ENCODE measurements at places on chromosomes 1 and 21.

DNA sequence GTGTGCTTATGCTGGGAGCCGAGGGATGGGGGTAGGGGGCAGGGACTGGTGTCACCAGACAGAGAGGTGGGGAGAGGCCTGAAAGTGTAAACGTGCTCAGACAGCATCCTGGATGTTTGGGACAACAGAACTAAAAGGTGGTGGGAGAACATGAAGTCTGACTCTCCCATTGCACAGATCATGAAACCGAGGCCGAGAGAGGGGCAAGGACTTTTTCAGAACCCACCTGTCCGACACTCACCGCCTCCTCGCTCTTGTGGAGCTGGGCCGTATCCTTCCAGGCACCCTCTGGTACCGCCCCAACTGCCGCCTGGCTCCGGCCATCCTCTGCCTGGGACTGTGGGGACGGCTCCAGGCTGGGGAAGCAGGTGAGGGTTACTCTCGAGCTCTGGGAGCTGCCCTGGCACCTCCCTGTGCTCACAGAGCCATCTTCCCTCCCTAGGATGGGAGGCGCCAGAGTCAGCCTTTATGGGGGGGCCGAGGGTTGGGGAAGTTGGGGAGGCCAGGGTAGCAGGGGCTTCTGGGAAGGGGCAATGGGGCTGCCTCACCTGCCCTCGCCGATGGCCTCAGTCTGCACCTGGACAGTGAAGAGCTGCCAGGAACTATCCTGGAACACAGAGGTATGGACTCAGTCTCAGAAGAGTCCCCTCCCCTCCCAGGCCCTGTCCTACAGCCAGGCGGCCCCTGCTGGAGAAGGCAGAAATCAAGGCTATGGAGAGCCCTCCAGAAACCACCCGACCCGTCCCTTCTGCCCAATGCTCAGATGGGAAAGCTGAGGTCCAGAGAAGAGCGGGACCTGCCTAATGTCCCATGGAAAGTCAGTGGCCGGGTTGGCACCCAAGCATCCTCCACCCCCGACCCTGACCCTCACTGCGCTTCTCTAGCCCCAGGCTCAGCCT, 7.0 kb downstream of the ATP13A2 start:
- no peak for DNase-seq

GRCh38 chr1:93102142-93102541, 23.1 kb downstream of the MTF2 start:
- DNase-seq, result no peak

DNA sequence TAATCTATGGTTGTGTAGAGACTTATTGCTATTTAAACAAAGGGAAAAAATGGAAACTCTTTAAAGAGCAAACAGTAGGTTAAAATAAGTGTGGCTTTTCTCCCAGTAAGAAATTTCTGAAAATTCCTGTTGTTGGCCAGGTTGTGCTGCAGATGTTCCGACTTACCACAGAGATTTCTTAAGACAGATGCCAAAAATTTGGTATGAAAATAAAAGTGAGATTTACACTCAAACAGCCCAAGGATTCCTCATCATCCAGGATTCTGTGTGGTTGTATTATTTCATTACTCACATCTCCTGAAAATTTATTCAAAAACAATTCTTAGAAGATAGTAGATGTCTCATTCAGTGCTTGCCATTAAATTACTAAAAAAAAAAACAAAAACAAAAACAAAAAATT, 296.7 kb upstream of the PTBP2 start:
- no peak for DNase-seq

DNA sequence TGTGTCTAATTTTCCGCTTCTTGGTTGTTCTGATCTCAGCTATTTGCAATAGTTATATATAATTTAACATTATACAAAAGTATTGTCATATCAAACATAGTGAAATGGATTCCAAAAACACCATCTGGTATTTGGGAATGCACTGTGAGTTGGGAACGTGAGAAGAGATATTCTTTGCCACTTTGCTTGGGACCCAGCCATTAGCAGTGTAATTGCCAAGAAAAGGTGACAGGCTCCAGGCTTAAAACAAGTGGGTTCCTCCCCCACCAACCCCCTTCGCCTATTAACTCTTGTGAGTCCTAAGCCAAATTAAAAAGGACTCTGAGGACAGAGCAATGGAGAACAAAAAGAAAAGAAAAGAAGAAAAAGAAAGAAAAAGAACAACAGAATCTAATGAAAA, 186.7 kb upstream of the NFIA start:
- DNase-seq, result no peak

- DNase-seq, result no peak
These were observed 113.3 kb downstream of the NPHP4 start for GRCh38 chr1:5878971-5879370.

DNA sequence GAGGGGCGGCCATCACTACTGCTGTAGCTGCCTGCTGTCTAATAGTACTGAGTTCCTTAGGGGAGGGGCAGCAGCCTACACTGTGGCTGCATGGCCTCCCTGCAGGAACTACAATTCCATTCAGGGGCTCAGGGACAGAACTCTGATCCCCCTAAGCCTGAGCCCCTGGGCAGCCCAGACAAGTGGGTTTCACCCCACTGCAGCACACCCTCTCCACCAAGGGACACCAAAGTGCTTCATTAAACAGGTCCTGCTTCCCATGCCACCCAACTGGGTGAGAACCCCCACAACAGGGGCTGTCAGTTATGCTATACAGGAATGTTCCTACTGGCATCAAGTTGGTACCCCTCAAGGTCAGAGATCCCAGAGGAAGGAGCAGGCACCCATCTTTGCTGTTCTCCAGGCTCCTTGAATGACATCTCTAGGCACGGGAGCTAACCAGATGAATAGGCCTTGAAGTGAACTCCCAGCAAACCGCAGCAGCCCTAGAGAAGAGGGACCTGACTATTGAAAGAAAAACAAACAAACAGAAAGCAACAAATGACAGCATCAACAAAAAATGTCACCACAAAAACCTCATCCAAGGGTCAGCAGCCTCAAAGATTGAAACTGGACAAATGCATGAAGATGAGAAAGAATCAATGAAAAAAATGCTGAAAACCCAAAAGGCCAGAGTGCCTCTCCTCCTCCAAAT, 437.4 kb downstream of the NUF2 start:
- DNase-seq, result no peak

DNA sequence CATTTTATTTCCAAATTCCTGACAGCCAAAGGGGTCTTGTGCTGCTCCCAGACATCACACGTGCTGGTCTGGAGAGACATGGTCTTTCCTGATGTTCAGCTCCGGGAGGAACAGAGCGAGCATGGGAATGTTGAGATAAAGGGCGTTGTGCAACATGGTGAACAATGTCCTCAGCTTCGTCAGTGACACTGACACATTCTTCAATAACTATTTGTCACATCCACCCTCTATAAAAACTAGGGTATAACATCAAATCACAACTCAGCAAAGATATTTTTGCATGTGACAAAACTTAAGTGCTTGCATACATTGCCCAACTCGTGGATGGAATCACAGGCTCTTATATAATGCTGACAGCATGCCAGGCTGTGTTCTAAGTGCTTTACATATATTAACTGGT, 42.4 kb upstream of the GRHL3 start:
- no peak for DNase-seq

All from stimulated activated CD8-positive, alpha-beta memory T cell treated with anti-CD3 and anti-CD28 coated beads, Interleukin-2, amount 100 ng/mL, for 48 hours (primary cell).